ENCODE measurements at places on chromosomes 13 and 19.

GRCh38 chr13:113800576-113800926 lies 41.5 kb downstream of the TMEM255B start:
- DNase-seq: no peak

DNA sequence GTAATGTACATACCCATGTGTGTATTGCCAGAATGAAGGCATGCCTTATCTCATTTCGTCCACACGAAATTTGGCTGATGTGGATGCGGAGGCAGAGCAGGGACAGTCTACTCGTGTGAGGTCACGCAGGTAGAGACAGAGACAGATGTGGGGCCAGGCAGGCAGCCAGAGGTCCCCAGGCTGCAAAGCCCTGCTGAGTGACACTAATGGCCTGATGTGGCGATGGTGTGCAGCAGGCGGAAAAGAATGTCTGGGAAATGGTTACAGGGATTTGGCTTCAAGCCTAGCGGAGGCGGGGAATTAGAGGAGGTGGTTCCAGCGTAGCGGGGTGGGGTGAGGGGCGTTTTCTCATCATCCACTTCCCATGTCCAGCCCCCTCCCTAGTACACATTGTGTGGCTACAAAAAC lies 4.2 kb upstream of the IZUMO2 start:
- no peak for DNase-seq

- DNase-seq: no peak
Observed at GRCh38 chr13:55347528-55347927, 1793.2 kb upstream of the PRR20A start.

GRCh38 chr19:13094771-13095392 lies 7.8 kb downstream of the LYL1 start:
- no peak for DNase-seq

GRCh38 chr13:40376296-40376849 lies 290.1 kb downstream of the FOXO1 start:
- no peak for DNase-seq

DNA sequence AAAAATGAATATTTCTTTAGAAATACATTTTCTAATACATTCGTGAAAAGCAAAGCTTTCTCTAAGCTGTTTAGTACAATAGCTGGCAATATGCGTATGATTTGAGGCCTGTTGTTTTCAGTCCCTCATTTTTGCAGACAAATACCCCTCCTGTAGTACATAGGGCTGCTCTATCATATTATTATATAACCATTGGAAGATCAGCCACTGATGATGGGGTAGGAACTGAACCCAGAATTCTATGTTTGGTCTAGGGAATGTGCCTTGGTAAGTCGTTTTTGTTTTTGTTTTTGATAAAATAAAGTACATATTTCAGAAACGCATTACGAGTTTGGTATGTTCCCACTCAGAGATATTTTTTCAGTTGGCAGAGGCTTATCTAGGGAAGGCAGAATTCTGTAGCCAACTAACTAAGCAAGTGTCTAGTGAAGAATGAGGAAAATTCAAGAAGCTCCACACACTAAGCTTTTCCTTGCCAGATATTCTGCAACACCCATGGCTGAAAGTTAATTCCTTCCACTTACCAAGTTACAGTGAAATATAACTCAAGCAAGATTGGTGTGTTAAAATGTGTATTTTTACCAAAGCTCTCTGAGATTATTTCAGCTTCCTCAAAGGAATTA lies 656.9 kb upstream of the MIR17HG start:
- DNase-seq: no peak

GRCh38 chr13:33251131-33251661 lies 34.4 kb downstream of the STARD13 start:
- DNase-seq: peak; percentile 97

GRCh38 chr19:1577929-1578618 lies 9.9 kb upstream of the MEX3D start:
- no peak for DNase-seq

- no peak for DNase-seq
Observed at GRCh38 chr13:29907670-29908069, 57.3 kb upstream of the UBL3 start.

GRCh38 chr13:94414708-94415107 lies 64.8 kb downstream of the DCT start:
- no peak for DNase-seq

DNA sequence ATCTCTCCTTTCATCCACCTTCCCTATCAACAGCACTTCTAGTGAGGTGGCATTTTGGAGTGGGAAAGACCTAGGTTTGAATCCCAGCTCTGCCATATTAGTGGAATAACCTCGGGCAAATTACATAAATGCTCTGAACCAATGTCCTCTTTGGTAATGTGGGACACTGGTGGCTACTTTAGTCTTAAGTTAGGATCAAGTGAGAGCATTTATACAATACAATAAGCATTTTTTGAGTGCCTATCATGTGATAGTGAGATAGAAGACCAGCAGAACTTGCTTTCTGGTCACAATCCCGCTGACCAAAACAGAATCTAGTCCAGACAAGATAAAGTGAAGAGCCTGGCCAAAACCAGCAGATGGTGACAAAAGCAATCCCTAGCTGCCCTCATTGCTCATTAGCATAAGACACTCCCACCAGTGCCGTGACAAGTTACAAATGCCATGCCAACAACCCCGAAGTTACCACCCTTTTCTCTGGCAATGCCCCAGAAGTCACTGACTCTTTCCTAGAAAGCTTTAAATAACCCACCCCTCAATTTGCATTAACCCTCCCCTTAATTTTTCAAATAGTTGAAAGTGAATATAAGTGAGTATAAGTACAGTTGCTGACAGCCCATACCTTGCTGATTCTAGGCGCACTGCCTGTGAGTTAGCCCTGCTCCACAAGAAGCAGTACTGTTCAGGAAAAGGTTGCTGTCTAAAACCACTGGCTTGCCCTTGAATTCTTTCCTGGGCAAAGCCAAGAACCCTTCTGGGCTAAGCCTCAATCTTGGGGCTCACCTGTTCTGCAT lies 28.9 kb upstream of the KPNA3 start:
- DNase-seq: no peak

DNA sequence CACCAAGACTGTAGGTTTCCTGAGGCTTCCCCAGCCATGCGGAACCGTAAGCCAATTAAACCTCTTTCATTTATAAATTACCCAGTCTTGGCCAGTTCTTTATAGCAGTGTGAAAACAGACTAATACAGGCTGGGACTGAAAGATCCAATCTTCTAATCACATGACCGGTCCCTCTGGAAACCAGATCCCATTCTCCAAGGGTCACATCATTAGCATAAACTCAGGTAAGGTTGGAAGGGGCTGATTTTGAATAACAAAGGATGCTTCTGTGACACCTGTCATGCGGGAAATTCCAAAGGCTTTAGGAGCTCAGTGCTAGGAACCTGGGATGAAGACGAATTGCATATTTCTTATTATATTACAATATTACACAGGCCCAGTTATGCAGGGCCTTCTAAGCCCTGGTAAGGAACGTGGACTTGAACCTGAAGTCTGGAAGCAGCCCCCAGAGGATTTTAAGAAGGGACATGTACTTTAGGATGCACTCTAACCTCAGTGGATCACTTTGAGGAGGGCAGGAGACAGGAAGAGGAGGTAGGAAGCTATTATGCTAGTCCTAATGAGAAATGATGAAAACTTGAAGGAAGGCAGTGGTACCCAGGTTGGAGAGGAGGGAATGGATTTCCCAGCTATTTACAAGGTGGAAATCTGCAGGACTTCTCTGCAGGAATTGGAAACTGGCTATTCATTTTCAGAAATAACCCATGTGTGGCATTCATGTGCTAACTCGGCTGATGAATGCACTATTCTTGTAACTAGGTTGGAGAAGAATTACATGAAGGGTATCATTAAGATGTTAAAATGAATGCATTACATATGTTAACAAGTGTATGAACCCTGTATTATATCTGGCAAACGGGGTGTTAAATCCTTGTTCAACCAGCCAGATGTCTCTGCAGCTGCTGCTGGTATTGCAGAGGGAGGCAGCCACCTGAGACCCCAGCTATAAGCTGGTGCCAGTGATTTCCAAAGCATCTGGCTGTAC lies 19.3 kb downstream of the TNFSF11 start:
- no peak for DNase-seq

DNA sequence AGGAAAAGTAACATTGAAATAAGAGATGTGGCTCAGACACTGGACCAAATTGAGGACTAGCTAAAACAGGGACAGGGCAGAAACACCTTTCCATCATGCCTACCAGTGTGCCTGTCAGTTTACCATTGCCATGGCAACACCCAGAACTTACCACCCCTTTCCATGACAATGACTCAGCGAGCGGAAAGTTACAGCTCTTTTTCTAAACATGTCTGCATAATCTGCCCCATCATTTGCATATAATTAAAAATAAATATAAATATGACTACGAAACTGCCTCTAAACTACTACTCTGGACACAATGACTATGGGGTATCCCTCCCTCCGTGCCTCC lies 96.0 kb downstream of the UBL3 start:
- DNase-seq: no peak

- no peak for DNase-seq
Observed at GRCh38 chr19:51508059-51508733, 6.6 kb upstream of the SIGLEC12 start.

- no peak for DNase-seq
Observed at GRCh38 chr19:6906559-6907060, 19.2 kb downstream of the ADGRE1 start.

DNA sequence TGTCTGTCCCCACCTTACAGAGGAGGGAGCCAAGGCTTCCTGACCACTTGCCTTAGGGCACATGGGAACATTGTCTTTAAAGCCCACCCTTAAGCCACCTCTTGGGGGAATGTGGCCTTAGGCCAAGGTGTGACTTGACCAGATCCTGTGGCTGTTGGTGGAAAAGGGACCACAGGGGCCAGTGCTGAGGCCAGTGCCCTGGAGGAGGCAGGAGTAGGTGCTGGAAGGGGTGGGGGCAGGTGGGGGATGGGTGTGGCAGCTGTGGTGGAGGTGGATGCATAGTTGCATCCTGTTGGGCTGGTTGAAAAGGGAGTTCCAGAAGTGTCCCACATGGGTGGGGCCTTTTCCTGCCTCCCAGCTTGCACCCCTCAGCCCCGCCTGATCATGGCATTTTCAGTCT lies 44.8 kb downstream of the DNM2 start:
- DNase-seq: no peak

GRCh38 chr13:25217023-25217885 lies 45.2 kb upstream of the AMER2 start:
- peak; percentile 2 for DNase-seq

- DNase-seq: no peak
Observed at GRCh38 chr19:10219678-10220077, 11.5 kb downstream of the S1PR2 start.

DNA sequence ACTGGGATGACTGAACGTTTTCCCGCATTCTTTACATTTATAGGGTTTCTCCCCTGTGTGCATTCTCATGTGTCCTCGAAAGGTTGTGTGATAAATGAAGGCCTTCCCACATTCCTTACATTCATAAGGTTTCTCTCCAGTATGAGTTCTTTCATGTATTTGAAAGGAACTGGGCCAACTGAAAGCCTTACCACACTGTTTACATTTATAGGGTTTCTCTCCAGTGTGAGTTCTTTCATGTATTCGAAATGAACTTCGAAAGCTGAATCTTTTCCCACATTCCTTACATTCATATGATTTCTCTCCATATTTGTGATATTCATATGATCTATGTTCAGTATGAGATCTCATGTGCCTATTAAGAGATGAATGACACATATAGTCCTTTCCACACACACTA lies 19.4 kb downstream of the ZNF709 start:
- DNase-seq: no peak

DNA sequence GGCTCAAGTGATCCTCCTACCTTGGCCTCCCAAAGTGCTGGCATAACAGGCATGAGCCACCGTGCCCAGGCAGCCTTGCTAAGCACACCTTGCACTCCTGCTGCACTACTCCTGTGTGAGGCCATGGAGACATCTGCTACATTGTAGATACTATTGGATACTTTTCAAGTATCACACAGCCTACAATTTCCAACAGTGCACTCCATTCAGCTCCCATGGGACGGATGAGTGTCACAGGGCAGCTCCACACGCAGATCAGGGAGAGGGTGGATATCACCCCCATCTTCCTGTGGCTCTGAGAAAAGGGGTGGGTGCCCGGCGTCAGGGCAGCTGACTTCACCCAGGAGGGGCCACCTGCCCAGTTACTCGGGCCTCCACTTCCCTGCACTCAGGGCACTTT lies 39.1 kb upstream of the CCNE1 start:
- DNase-seq: no peak

- no peak for DNase-seq
Observed at GRCh38 chr13:60538566-60538965, 141.5 kb downstream of the TDRD3 start.

DNA sequence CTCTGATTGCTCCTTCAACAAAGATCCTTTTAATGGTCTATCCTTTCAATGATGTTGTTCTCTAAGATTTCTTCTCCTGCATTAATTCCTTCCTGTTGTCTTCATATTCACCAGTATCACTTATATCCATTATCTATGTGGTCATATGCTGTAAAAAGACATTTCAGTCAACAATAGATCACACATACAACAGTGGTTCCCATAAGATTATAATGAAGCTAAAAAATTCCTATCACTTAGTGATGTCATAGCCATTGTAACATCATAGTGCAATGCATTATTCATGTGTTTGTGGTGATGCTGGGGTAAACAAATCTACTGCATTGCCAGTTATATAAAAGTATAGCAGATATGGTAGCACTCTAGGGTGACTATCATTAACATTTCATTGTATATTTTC lies 266.1 kb downstream of the LHFPL6 start:
- no peak for DNase-seq

DNA sequence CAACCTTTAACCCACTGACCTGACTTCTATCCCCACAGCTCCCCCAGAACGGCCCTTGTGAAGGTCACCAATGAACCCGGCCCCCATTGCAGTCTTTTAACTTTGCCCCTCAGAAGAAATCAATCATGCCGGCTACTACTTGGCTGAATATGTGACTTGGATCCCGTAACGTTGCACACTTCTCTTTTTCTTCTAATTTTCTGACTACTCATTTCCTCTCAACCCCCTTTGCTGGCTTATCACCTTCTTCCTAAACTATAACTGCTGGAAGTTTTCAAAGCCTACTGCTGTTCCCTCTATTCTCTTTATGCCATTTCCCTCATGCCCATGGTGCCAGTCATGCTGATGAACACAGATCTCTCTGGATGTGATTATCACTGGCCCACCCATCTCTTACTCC lies 367.6 kb downstream of the DNAJC15 start:
- DNase-seq: no peak

DNA sequence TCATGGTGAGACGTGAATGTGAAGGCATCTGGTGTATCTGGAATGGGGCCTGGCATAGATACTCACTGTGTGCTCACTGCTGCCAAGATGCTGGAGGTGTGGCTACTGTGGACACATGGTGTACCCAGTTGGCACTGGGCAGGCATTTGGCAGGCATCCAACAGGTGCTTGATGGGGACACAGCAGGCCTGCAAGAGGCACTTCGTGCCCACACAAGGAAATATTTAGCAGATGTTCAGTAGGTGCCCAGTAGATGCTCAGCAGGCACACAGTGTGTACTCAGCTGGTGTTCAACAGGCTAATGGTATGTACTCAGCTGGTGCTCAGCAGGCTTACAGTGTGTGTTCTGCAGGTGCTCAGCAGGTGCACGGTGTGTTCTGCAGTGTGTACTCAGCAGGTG lies 14.2 kb downstream of the CRTC1 start:
- DNase-seq: no peak

GRCh38 chr13:81018936-81019335 lies 678.0 kb upstream of the SPRY2 start:
- no peak for DNase-seq
